ENCODE measurements at places on chromosomes 2 and 18.

GRCh38 chr2:86383844-86384243 lies 46.4 kb upstream of the REEP1 start:
- no peak for DNase-seq

DNA sequence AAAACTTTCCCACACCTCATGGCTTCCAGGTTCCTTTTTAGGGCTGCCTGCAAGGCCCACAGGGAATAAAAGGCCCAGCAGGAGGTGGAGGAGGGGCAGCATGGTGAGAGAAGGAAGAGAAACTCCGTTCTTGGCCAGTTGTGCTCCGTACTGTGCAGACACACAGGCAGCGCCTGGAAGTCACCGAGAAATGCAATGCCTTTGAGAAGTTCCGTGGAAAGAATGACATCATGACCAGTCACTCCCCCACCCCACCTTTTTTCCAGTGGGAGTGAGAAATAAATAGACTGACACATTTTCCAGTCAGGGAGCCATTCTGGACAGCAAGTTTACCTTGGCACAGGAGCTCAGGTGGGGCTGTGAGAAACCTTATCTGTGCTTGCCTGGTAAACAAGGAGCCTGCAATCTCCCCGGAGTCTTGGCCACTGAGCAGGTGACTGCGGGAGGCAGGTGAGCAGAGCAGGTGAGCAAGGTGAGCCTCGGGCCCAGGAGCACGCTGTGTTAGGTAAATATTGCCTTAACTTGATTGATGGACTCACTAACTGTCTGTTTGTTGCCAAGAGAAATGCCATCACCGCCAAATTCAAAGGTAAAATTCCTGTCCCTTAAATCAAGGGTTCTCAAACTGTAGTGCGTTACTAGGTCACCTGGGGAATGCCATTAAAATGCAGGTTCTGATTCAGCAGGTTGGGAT lies 13.5 kb upstream of the LBH start:
- DNase-seq: peak; percentile 15

- peak; percentile 1 for DNase-seq
Measured at GRCh38 chr2:150605664-150606063, 118.2 kb upstream of the RND3 start.

DNA sequence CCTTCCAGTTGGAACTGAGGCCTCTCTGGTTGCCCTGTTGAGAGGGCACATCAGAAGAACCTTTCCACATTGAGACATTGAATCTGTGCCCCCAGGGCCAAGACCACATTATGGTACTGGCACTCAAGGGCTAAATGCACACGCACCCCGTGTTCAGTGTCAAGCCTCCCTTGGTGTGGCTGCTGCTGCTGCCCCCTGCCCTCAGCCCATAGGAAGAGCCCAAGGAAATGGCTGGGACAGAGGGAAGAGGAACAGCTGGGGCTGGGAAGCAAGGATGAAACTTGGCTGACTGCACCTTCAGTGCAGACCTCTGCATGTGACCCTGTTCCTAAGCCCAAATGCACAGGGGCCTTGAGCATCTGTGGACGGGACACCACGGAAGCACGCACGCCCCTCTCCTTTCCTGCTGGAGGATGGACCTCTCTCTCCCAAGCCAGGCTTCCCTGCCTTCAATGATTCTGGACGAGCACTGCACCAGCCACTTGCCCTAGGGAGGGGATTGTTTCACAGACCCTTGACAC lies 40.2 kb downstream of the NIFK start:
- no peak for DNase-seq

DNA sequence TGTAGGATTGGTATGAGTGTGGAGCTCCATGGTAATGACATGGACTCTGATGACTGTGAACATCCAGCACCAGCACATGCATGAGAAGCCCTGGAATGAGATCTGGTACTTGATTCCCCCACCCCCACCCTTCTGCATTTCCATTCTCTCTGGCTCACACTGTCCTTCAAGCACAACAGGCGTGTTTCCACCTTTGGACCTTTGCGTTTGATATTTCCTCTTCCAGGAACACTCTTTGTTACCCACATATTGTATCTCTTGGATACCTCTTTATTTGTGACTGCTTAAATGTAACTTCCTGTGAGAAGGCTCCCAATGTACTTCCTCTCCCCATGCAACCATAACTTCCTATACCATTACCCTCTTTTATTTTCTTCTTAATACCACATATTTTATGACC lies 263.8 kb downstream of the HNMT start:
- DNase-seq: no peak

Measured in NCI-H1092 treated with DMSO at 0.1 percent for 48 hours (cell line).